ENCODE measurements at places on chromosomes 5 and 9.

DNA sequence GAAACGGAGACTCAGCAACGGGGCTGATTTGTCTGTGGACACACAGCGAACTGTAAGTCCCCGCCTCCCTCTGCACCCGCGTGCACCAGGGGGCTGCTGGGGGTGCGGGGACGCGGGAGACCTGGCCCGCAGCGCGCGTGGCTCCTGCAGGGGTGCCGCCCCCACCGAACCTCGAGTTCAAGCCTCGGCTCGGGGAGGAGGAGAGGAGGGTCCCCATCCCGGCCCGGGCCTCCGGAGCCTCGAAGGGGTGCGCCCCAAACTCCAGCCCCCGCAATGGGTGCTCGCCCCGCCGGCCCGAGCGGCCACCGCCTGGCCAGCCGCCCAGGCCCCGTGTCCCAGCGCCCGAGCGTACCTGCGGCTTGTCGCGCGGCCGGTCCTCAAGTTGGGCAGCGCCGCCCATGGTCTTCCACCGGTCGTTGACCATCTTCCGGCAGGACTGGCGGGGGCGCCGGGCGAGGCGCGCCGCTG lies 829 bp downstream of the FIBCD1 start:
- no peak for DNase-seq

GRCh38 chr5:109701252-109701651 lies 11.5 kb downstream of the MAN2A1 start:
- DNase-seq = no peak

DNA sequence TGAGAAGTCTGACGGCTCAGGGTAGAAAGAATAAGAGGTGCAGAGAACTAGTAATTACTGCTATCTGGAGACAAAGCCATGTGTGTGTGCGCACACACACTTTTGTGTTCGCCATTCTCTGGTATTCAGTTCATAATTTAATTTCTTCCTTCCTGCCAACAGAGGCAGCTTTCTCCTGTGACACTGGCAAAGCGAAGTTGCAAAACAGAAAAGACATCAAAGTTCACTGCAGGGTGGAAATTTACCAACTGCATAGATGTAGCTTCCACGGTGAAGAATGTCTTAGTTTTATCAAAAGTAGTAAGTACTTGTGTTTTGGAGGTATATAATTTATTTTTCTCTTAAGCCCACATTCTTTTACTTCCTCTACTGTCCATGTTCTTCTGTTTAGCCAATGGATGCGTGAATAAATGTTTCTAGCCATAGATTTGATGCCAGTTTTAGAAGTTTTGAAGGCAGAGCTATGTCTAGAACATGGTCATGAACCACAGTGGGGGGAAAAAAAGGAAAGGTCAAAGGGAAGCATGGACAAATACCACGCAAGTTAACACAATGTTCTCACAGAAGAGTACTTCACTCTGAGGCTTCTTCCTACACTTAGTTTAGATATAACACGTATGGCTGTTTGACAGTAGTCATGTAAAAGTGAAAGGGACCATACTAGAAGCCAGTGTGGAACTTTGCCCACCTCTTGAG lies 536.5 kb upstream of the GRIA1 start:
- no peak for DNase-seq

- DNase-seq = no peak
These were observed 49.6 kb downstream of the CCDC180 start for GRCh38 chr9:97357056-97357455.

- no peak for DNase-seq
These were observed 10.1 kb downstream of the IGFBPL1 start for GRCh38 chr9:38414040-38414723.

- DNase-seq = no peak
These were observed 215.8 kb downstream of the EPB41L4A start for GRCh38 chr5:112203229-112203628.

DNA sequence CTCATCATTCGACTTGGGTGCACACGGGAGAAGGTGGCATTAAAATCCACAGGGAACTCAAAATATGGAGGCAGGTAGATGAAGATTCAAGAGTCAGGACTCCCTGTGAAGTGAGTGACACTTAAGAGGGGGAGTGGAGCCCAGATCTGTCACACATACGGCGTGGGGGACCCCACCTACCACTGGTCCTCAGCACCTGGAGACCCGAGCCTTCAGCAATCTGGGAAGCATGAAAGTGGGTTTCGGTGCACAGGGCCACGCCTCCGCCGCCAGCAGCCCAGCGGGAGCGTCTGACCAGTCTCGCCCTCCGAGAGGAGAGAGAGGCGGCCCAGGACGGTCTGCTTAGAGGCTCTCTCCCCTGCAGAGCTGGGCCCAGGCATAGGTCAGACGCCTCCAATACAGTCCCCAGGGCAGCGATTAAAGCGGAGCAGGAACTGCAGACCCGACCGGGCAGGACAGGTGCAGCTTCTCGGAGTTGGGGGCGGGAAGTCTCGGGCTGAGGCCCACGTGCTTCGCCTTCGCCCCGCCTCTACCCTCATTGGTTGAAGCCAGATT lies 639 bp upstream of the SLC2A8 start:
- DNase-seq = peak; percentile 92

- DNase-seq = no peak
These were observed 18.3 kb downstream of the DOCK2 start for GRCh38 chr5:169655353-169655752.

- DNase-seq = no peak
These were observed 53.3 kb upstream of the LHFPL2 start for GRCh38 chr5:78701795-78702410.

DNA sequence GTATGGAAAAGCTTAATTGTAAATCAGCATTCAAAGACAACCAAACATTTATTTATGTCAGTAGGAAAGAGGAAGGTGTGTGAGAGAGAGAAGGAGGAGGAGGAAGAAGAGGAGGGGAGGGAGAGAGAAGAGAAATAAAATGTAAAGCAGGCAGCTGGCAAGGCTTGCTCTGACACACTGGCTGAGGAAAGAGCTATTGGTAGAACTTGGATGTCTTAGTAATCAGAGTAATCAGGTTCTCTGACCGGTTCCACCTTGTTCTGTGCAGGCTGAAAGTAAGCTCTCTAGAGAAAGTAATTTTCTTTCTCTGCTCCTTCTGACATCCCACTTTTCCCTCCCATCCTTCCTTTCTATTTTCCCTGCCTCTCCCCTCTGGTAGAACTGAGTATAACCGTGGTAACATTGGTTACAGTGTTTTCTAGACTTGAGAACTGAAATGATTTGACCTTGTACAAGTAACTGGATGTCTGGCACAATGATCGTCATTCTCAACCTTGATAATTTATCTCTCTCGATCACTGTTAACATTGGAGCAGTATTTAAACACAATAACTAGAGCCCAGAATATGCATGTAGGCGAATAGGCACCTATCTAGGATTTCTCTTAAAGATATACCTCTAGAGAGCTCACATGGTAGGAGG lies 33.3 kb downstream of the TLE4 start:
- no peak for DNase-seq

GRCh38 chr9:14389146-14389545 lies 75.2 kb upstream of the NFIB start:
- DNase-seq = no peak

DNA sequence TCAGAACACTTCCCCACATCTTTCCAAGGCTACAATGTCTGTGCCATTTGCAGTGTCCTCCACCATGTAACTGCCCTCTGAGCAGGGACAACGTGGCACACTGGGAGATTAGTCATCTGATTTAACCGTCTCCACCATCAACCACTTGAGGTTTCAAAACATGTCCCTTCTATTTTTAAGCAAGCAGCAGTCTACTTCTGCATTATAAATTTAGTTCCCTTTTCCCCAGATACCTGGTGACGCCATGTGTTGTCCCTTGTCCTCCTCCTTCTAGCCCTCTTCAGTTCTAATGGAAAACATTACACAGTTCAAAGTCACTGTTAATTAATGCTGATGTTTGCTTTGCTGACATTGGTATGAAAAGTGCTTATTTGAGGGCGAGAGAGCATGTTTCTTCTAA lies 52.8 kb downstream of the ATP10B start:
- DNase-seq = no peak

GRCh38 chr5:136466041-136466415 lies 100.7 kb upstream of the TRPC7 start:
- no peak for DNase-seq

- no peak for DNase-seq
These were observed 592.9 kb downstream of the SEMA5A start for GRCh38 chr5:8953016-8953415.

- DNase-seq = no peak
These were observed 29.3 kb downstream of the PPIC start for GRCh38 chr5:123007182-123007581.

- DNase-seq = no peak
These were observed 2.6 kb downstream of the CCDC125 start for GRCh38 chr5:69329905-69330489.

DNA sequence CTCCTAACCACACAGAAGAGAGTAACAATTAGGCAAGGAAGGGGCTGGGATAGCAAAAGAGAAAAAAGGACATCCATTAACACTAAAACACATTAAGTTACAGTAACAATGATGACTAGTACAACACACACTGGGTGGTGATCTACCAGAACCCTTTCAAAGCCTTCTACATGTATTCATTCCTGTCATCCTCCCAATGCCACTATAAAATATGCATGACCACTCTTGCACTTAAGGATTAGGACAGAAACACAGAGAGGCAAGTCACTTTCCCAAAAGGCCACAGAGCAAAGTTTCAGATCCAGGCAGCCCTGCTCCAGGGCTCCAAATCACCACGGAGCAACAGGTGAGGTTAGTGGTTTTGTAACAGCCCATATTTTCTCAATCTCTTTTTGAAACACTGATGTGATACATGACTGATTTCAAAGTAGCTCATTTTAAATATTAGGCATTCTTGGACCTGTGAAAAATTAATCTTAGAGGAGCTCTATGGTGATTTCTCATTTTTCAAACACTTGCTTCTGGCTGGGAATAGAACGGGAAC lies 86.7 kb downstream of the AUH start:
- no peak for DNase-seq

DNA sequence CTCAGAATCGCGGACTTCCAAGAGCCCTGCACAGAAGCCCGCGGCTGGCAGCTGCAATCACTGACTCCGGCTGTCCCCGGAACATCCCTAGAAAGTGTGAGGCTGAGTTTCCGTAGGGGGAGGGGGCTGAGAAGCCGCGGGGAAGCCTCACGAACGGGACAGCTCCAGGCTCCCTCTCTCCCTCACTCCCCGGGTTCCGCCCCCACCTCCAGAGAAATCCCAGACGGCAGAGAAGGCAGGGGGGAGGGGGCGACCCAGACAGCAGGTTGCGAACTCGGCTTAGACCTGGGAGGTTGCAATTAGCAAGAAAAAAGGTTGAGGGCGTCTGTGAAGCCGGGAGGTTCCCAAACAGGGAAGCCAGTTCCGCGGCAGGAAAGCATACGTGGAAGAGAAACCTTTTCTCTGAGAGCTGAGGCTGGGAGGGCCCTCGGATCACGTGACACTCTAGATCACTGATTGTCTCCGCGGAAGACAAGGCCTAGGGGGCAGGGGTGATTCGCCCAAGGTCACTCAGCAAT lies 73.8 kb upstream of the CPLX2 start:
- no peak for DNase-seq

GRCh38 chr5:91252916-91253315 lies 130.2 kb downstream of the ARRDC3 start:
- DNase-seq = no peak

- DNase-seq = no peak
These were observed 70.3 kb upstream of the ANGPTL2 start for GRCh38 chr9:127192744-127193143.

DNA sequence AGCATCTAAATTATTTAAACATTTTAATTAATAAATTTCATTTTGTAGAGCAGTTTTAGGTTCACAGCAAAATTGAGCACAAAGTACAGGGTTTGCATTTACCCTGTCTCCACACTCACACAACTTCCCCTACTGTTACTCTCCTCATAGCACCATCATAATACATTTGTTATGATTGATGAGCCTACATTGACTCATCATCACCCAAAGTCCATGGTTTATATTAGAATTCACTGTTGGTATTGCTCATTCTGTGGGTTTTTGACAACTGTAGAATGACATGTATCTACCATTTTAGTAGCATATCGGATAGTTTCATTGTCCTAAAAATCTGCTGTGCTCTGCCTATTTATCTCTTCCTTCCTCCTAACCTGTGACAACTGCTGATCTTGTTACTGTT lies 411.1 kb upstream of the MPDZ start:
- no peak for DNase-seq
